ENCODE measurements at places on chromosomes 4 and X.
A peak's percentile ranks its signal among the peaks of the same experiment; 100 is the strongest.

- no peak for DNase-seq
These were observed 26.3 kb downstream of the FLNA start for GRCh38 chrX:154348114-154348531.

GRCh38 chr4:83639849-83640493 is 104.1 kb downstream of the GPAT3 start:
- DNase-seq: peak; percentile 1

DNA sequence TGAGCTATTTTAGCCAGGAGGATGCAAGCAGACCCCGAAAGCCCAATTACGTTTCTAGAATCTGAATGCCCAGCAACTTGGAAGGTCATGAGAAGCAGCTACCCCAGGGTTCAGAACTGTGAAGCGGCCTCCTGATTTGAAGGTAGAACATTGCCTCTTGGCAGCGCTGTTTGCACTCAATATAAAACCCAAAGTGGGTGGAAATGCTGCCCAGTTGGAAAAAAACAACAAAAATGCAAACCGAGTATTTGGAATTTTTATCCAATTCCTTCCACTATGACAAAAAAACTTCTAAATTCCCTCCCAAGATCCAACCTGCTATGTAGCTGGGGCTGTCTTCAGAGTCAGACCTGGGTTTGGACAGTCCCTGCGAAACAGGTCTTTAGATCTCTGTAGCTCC is 103.3 kb upstream of the RBPJ start:
- DNase-seq: no peak

GRCh38 chr4:125663896-125664767 is 349.4 kb downstream of the FAT4 start:
- DNase-seq: no peak

DNA sequence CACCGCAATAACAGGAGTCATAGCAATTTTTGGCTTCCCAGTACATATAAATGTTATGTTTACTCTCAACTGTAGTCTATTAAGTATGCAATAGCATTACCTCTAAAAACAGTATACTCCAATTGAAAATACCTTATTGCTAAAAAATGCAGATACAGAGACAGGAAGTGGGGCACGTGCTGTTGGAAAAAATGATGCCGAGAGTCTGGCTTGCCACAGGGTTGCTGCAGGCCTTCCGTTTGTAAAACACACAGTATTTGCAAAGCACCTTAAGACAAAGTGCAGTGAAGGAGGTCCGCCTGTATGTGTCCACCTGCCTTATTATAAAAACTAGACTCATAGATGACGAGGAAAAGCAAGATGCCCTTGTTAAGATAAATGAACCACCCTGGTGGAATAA is 23.5 kb downstream of the CD99 start:
- no peak for DNase-seq

- DNase-seq: peak; percentile 63
These were observed 492.6 kb downstream of the BCOR start for GRCh38 chrX:39605183-39605582.

DNA sequence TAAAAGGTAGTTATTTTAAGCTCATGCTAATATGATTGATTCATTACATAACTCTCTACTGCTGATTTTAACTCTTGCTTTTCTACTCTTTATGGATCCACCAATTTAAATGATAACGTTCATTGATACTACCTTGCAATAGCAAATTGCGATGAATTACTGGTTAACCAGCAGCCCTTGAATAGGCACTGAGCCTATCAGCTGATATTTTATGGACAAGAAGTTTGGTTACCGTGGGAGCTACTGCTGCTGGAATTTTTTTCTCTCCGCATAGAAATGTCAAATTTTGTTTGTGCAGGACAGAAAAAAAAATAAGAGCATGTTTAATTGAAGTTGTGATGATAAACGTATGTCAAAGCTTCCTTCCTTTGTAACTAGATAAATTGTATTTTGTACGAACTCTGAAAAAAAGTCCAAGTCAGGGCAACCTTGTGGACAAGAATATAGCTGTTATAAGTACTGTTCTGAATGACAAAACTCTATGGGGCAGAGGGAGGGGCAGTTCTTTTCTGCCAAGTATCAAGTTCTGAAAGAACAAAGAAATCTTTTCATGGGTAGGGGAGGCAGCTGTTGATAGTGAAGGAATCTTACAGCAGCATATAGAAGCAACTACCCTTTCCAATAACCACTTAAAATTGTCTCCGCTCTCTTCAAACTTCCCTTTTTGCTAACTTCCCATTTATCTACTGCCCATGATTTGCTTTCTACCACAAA is 434.9 kb upstream of the PABPC4L start:
- no peak for DNase-seq

GRCh38 chr4:181819946-181820345 is 423.3 kb upstream of the TENM3 start:
- peak; percentile 63 for DNase-seq

DNA sequence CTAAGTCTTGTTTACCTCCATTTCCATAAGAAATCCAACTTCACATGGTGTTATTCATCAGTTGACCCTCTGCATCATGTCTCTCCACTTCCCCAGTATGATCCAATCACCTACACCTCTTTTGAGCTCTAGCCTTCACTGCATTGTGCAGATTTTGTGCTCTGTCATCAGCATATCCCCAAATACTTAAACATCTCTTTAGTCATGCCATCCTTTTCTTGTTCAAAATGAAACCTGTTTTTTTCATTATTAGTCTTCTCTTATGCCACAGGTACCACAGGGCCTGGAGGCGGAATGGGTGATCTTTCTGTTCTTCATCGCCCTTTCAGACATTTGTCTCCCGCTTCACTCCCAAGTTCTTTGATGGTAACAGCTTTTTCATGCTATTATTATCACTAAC is 382.7 kb upstream of the GALNTL6 start:
- DNase-seq: no peak

GRCh38 chr4:102707150-102707549 is 53.6 kb downstream of the MANBA start:
- no peak for DNase-seq

DNA sequence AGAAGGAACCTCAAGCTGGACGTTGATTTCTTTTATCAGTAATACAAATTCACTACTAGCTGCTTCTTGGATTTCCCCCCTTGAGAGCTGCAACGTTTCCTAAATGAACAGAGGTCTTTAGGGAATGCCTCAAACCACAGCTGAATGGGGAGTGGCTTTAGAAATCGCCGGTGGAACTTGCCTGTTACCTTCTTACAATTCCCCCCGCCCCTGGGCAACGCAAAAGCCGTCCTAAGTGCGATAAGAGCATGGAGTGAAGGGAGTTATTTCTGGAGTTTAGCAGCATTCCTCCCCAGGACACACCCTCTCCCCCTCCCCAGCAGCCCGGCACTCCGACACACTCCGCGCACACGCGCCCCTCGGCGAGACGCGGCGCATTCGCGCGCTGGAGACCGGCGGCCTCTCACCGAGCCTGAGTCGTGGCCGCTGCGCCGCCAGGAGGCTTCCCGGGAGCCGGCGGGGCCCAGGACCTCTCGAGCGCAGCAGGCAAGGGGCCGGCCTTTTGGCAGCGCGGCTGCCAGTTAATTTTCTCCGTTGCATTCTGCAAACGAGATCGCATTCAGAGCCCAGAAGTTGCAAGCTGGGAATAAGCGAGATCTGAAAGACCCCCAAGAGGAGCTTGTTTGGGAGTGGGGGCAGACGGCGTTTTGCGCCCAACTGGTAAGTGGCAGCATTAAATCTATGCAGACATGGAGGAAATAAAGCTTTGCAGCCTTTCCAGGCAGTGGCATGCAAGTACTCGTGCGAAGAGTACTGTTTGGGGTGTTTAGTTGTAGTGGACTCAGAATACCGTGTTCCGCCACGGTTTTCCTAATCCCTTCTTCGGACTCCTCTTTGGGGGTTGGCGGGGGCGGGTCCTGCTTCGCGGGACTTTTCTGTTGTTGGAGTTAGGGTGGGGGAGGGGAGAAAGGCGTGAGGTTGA is 134.7 kb downstream of the PALLD start:
- DNase-seq: no peak

DNA sequence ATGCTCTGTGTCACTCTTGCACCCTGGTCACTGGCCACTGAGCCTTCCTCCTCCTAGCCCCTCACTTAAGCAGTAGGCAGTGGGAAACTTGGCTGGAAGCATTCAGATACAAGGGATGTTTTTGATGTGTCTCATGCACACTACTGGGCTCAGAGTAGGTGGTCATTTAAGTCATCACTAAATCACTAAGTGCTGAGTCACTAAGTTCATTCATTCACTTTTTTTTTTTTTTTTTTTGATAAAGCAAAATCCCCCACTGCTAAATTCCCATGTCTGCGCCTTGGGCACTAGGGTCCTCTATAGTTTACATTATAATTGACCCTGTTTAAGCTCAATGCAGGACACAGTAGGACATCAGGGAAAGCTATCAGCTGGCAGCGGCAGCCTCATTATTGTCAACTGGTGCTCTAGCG is 182.4 kb upstream of the MBNL3 start:
- DNase-seq: no peak

DNA sequence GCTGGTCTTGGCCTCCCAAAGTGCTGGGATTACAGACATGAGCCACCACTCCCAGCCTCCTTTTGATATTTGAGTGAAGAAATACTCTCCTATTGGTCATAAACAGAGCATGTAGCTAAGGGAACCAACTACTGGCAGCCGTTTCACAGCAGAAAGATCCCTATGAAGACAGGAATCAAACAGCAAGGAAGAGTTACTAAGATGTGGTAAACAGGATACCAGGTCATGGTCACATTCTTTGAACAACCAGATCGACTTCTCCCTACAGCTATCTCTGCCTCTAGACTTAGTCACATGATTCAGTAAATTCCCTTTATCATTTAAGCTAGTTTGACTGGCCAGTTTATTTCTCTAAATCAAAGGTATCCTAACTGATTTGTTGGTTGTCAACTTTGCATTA is 9.0 kb upstream of the HNRNPD start:
- no peak for DNase-seq

DNA sequence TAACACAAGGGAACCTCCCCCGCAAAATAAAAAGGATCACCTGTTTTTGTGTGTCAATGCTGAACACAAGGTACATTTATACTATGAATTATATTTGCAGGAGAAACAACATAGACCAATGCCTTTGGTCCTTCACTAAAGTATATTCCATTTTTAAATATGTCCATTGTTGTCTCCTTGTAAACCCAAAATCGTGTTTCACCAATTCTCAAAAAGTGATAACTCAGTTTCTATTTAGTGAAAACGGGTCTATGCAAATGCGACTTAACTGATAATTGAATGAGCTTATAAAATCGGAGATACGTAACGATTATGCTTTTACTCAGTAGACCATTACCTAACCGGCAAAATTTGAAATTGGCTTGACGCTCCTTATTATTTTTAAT is 2.1 kb downstream of the BRWD3 start:
- no peak for DNase-seq

- DNase-seq: no peak
These were observed 51.3 kb downstream of the ANXA10 start for GRCh38 chr4:168143601-168144000.

DNA sequence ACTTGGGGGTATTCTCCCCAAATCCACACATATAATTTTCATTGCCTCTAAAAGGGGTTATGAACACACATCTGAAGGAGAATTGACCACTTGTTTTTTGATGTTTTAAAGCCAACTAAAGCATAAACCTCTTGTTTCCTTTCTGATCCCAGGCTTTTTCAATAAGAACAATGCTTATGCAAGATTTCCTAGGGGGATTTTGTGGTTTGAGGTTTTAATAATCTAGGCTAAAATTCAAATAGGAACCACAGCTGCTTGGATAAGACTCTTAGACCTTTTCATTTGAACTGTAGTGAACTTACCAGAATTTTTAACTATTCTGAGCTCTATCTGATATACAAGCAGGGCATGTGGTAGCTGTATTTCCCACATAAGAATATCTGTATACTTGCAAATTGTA is 651.1 kb downstream of the ANKRD50 start:
- no peak for DNase-seq

DNA sequence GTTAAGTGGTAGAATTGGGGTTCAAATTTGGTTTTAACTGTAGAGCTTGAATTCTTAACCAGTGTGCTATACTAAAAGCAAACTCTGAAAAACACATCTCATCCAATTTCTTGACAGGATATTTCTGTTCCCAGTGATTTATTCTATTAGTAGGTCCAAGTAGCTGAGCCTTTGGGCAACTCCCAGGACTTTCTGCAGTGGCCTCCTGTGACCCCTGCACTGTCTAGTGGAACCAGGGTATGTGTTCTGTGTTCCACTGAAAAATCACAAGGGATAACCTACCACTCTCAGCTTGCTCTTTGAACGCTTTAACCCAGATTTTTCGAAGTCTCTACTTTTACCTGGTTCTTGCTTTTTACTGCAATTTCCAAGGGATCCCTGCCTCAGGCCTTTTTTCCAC is 58.0 kb upstream of the SCOC start:
- DNase-seq: no peak

DNA sequence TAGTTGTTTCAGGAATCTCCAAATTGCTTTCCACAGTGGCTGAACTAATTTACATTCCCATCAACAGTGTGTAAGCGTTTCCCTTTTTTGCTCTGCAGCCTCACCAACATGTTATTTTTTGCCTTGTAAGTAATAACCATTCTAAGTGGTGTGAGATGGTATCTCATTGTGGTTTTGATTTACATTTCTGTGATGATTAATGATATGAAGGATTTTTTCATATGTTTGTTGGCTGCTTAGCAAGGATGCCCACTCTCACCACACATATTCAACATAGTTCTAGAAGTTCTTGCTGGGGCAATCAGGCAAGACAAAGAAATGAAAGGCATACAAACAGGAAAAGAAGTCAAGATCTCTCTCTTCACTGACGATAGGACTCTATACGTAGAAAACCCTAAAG is 472.4 kb downstream of the ZNF674 start:
- DNase-seq: no peak

DNA sequence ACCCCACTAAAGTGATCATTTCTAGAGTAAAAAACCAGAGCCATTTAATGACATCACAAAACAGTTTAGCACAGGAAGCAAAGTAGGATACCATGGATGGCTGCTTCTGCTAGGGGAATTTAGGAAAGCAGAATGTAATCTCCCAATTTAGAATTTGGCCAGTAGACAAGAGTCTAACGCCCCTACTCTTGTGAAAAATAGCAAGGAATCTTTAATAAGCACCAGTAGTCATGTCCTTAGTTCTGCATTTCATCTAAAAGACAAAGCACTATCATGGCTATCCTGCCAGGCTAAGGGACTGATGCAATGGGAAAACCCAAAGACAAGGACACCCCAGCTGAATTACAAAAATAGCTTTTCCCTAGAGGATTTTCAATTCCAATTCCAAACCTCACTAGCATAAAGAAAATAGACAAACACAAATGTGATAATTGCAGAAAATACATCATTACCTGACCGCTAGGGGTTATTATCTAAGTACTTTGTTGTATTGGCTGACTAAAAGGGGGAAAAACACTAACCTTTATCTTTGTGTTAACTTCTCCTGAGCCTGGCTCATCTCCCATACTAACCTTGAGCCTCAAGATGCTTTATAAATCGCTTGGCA is 2.6 kb upstream of the AMMECR1 start:
- no peak for DNase-seq

GRCh38 chrX:10922159-10922558 is 189.0 kb upstream of the HCCS start:
- no peak for DNase-seq

Data from NCI-H146 (cell line).